HEK293T (cell line): ENCODE measurements at places on chromosomes 6 and 20.

- DNase-seq, result no peak
Measured at GRCh38 chr6:145569140-145569539, 166.2 kb downstream of the EPM2A start.

DNA sequence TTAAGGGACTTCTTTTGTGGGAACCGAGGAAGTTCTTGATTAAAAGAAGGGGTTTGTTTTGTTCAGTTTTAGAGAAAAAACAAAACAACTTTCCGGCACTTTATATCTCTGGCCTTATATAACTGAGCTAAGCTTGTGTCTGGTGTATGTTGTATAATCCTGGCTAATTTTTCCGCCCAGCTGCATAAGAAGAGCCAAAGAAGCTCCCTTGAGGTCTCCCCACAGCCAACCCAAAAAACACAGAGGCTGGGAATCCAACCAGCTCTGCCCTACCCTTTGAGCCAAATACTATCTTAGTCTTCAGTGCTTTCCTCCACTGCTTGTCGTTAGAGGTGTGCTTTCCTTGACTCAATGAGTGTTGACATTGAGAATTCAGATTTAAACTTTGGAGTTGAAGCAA is 45.5 kb upstream of the RNF146 start:
- no peak for DNase-seq

- DNase-seq, result no peak
Measured at GRCh38 chr6:52712136-52712535, 41.2 kb downstream of the TMEM14A start.

- peak; percentile 49 for DNase-seq
Measured at GRCh38 chr6:44561060-44561623, 173.6 kb downstream of the CDC5L start.

- no peak for DNase-seq
Measured at GRCh38 chr6:133644892-133645619, 243.9 kb upstream of the TCF21 start.

- DNase-seq, result no peak
Measured at GRCh38 chr6:95294043-95294442, 283.3 kb upstream of the MANEA start.

DNA sequence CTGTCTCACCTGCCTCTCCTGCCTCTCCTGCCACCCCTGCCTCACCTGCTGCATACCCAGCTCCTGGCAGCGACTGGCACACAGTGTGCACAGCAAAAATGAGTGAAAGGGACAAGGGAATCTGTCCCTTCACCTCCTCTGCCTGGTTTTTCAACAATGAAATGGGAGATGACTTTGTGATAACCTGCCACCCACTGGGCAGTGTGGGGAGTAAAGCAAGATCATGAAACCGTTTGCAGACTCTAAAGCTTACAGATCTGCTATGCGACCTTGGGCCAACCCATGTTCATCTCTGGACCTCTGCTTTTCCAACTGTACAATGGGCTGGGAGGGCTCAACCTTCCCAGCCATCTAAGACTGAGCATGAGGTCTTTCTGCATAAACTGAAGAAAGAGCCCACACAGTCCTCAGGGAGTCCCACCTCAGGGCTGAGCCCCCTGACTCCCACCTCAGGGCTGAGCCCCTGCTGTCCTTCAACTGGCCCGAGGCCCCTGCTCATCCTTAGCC is 81.1 kb downstream of the RIPOR3 start:
- DNase-seq, result no peak

- DNase-seq, result no peak
Measured at GRCh38 chr6:149057464-149057840, 260.1 kb upstream of the TAB2 start.

DNA sequence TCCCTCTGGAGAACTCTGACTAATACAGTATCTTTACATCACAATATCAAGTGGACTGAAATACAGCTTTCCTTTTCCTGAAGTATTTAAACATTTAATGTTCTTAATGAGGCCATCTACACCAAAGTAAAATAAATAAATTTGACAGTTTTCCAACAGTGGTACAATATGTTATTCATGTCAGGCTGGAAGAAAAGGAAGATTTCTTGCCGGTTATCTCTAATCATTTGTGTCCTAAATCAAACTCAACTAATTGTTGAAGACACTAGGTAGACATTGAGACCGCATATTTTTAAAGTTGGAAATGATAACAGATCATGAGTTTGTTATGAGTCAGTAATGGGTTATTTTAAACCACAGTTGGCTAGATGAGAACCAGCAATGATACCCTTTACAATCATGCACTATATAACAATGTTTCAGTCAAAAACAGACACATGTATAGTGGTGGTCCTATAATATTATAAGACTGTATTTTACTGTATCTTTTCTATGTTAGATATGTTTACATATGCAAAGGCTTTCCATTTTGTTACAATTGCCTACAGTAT is 241.6 kb downstream of the LMBRD1 start:
- no peak for DNase-seq

GRCh38 chr6:16572943-16573342 is 188.3 kb downstream of the ATXN1 start:
- no peak for DNase-seq

GRCh38 chr6:19879663-19880062 is 42.5 kb downstream of the ID4 start:
- no peak for DNase-seq

- DNase-seq, result no peak
Measured at GRCh38 chr20:52817981-52818380, 154.2 kb upstream of the TSHZ2 start.

- no peak for DNase-seq
Measured at GRCh38 chr20:11849976-11850670, 67.6 kb upstream of the BTBD3 start.

GRCh38 chr6:45619994-45620471 is 242.3 kb upstream of the SUPT3H start:
- DNase-seq, result no peak

DNA sequence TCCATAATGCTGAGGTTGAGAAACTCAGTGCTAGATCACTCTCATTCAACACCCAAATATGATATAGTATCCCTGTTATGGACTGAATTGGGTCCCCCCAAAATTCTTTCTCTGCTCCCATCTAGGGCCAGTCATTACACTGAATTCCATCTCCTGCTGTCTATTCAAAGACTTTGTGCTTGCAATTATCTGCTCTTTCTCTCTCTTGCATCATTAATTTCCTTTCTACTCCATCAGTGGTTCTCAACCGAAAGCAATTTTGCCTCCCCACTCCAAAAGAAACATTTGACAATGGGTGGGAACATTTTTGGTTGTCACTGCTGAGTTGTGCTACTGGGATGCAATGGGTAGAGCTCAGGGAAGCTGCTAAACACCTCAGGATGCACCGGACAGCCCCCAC is 271.5 kb upstream of the CDYL start:
- DNase-seq, result no peak

DNA sequence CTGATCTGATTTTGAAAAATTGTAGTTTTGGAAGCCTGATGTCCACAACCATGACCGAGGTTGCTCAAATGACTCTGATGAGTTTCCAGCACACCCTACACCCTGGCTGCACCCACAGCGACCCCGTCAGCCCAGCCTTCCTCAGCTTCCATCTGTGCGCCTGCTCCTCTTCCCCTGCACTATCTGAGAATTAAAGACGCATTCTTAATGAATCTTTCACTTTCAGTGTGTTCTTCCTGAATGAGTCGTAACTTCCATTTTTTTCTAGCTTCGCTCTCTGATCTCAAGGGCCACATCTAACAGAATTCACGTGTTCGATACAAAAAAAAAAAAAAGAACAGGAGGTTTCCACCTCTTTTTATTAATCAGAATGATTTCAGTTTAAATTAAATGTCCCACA is 21.3 kb upstream of the RREB1 start:
- DNase-seq, result no peak

- no peak for DNase-seq
Measured at GRCh38 chr20:46893051-46893450, 1.6 kb upstream of the EYA2 start.

DNA sequence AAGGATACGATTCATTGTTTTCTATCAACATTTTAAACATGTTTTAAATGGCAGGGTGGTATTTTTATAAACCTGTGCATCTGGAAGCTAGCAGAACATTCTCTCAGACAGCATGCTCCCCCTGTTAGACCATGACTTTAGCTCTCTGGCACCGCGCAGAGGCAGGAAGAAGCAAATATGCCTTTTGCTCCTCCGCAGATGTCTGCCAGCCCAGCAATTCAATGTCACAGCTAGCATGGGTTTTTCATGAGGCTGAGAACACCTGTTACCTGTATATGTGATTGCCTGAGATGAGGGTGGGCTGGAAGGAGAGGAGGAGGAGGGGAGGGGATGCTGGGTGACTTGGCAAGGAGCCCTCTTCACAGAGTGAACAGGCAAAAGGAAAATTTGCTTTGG is 6.7 kb downstream of the MTCH1 start:
- DNase-seq, result no peak

DNA sequence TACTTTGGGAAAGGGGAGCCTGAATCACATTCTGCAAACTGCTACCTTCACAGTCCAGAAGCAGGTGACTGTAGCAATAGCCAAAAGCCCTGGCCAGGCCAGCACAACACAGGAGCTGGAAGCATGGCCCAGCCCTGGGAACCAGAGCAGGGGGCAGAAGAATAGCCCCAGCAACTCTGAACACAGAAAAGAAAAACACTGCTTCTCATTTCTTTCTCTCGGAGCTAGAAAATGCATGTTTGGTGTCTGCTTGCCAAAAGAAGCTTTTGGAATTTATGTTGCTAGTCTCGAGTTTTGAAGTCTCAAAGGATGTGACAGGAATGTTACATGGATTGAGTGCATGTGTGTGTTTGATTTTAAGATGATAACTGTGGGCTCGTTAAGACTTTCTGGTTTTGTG is 79.8 kb upstream of the SCAF8 start:
- no peak for DNase-seq

DNA sequence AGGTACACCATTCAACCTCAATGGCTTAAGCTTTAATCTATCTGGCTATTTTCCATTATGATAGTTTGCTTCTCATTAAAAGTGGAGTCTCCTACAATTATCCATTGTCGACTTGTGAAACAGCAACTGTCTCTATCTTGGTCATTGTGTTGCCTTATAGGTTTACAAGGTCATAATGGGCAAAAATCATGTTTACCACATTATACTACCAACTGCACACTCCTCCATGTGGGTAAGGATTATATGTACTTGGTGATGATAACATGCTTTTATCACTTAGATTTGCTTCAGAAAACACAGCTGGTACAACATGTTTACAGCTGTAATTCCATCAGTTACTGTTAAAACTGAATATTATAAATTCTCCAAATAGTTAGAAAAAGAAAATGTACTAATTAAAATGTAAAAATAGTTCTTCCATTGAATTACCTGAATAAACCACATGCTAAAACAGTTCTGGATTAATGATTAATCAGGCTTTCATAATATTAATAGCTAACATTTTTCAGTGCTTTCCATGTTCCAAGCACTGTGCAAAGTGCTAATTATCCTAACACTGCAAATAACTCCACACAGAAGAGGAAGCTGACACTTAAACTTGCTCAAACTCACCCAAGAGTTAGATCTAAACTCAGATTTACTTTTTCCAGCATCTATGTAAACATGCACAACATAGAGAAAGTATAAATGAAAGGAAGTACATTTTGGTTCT is 96.7 kb downstream of the OGFRL1 start:
- DNase-seq, result no peak

DNA sequence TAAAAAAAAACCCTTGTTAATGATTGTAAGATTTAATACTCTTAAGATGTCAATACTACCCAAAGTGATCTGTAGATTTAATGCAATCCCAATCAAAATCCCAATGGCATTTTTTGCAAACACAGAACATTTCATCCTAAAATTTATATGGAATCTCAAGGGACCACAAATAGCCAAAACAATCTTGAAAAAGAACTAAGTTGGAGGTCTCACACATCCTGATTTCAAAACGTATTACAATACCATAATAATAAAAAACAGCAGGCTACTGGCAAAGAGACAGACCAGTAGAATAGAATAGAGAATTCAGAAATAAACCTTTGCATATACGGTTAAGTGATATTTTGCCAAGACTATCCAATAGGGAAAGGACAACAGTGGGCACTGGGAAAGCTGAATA is 331.9 kb upstream of the JARID2 start:
- no peak for DNase-seq

DNA sequence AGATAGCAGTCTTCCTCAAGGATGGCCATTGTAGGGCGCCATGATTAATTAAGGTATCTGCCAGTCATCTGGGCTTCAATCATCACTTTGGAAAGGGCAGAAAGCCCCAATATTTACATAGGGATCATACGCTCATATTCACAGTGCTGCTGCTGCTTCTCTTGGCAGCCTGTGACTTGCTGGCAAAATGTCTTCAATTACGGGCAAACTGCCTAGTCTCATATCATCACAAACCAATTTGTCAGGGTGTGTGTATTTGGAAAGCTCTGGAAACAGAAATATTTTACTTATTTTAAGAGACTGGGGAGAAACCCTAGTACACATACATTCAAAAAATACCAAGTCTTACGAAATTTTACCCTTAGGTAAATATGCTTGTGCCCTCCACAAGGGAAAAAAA is 77.6 kb downstream of the SAMD5 start:
- no peak for DNase-seq

DNA sequence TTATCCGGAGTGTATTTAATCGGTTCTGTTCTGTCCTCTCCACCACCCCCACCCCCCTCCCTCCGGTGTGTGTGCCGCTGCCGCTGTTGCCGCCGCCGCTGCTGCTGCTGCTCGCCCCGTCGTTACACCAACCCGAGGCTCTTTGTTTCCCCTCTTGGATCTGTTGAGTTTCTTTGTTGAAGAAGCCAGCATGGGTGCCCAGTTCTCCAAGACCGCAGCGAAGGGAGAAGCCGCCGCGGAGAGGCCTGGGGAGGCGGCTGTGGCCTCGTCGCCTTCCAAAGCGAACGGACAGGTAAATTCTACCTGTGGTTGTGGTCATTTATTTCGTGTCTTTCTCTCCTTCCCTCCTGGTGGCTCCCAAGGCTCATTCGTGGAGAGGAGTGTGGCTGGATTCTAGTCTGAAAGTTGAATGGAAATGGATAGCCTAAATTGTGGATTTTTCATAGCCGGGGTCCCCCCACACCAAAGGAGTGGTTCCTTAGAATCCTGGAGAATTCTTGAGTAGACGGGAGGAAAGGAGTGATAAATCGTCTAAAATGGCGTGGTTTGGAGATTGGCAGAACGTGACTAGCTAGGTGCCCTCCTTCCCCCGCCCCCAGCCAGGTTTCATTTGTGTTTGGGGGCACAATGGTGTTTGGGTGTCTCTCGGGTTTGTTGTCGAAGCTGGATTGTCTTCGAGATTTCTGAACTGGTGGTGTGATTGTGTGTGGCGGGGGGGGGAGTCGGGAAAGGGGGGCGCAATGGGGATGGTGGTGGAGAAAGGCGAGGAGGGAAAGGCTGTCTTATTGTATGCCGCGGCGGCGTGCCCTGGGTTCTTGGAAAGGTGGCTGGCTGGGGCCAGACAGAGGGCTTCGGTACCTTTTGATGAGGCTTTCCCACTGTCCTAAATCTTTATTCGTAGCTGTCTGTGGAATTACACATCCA is 673 bp downstream of the MARCKS start:
- DNase-seq, result peak; percentile 25

DNA sequence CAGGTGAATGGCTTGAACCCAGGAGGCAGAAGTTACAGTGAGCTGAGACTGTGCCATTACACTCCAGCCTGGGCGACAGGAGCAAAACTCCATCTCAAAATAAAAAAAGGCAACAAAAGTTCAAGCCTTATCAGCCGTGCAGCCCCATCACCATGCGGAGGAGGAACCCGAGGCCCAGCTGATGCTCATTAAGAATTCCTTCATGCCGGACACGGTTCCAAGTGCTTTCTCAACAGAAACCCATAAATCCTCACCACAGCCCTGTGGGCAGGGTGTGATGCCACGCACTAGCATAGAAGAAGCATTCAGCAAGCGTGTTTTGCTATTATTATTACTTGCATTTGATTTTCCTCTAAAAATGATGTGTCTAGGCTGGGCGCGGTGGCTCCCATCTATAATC is 56.3 kb downstream of the PREX1 start:
- no peak for DNase-seq
